ENCODE measurements at places on chromosomes 6 and 20.

- DNase-seq: no peak
These were observed 146.9 kb upstream of the PHACTR1 start for GRCh38 chr6:12569646-12570045.

GRCh38 chr6:126054258-126054702 is 67.9 kb downstream of the TRMT11 start:
- no peak for DNase-seq

DNA sequence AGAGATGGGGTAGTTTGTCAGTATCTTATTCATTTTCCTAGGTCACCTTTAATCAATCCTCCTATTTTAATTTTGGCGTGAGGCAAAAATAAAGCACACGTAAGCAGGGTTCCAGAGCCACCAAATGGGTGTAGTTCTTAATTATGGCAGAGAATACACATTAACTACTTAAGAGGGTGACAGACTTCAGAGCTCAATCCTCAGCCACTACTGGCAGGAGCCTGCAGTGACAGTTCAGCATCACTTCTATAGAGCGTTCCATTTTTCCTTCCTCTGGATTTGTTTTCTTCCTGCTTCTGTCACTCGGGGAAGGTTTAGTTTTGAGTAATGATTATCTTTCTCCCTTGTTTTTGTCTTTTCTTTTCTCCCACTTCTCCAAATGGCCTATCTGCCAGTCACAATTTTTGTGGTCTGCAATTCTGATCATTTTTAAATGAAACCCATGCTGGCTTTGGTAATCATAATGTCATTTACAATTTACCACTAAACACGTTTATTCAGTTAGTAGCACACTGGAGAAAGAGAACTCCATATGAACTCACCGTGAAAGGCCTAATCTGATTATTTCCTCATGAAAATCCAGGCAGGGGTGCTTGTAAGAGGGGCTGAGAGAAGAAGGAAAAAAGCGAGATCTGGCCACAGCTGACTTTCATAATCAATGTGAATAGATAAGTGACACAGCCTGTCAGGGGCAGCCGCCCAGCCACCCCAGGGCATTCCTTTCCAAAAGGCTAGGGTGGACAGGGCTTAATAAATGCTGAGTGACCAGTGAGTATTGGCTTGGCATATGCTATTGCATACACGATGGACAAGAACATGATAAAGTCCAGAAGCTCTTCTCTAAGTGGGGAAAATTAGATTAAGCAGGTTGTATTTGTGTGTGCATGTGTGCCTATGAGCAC is 412.1 kb downstream of the PKHD1 start:
- DNase-seq: no peak

DNA sequence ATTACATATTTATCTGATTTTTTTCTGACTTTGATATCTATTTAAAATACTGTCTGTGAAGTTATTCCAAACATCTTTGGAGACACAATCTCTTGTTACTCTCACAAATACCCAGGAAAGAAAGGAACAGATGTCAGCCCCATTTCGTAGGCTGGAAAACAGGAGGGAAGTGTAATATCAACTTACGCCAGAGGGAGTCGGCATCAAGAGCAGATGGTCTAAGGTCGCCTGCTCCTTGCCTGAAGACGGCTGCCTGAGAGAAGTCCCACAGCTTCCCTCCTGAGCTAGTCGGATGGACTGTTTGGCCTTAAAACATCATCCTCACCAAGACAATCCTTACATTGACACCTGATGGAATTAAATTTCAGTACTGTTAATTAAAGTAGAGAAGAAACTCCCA is 13.4 kb downstream of the CST7 start:
- DNase-seq: no peak

DNA sequence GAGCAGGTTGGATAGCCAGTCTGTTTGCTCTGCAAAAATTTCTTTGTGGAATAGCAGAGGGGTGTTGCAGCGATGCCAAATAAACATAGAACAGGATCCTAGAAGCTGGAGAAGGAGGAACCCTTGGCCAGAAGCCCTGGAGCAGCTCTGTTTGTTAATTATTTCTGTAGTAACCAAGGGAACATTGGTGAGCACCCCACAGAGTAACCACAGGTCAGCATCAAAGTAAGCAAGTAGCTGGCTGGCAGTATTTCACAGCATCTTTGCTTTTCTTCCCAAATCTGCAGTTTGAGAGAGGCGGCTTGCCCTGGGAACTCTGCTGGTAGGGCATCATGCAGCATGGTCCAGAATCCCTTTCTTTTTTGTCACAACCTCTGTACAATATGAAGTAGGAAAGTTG is 12.7 kb upstream of the APMAP start:
- no peak for DNase-seq

- DNase-seq: peak; percentile 14
These were observed 259.9 kb downstream of the TAF4 start for GRCh38 chr20:61805781-61806180.

GRCh38 chr20:49132995-49133478 is 55.1 kb downstream of the STAU1 start:
- no peak for DNase-seq

- peak; percentile 87 for DNase-seq
These were observed 28.3 kb upstream of the CSNK2A1 start for GRCh38 chr20:571754-572441.

- no peak for DNase-seq
These were observed 53.0 kb downstream of the FARS2 start for GRCh38 chr6:5314191-5314865.

DNA sequence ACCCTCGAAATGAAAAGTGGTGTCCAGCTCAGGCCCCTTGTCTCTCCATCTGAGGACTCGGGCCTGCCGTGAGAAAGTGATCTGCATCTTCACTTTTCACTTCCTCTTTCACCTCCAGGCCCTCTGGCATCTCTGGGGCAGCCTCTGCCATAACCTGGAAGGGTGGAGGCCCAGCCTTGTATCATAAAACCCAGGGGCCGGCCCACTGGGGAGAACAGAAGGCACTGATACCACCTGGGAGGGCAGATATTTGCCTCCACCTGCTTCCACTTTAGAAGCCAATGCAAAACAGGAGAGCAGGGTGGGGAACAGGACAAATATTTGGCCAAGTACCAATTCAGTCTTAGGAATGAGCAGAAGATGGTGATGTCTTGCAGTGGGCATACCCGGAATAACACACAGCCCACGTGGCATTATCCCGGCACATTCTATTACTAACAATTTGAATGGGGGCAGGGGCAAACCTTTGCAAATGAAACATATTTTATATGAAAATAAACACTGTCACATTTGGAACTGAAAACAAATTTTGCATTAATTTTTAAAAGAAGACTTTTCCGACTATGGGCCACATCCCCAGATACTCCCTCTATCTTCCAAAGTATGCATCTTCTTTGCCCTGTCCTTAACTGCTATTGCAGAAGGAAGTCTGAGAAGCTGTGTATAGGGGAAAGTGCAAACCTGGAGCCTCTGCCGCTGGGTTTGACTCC is 69.2 kb upstream of the TBC1D7 start:
- no peak for DNase-seq

DNA sequence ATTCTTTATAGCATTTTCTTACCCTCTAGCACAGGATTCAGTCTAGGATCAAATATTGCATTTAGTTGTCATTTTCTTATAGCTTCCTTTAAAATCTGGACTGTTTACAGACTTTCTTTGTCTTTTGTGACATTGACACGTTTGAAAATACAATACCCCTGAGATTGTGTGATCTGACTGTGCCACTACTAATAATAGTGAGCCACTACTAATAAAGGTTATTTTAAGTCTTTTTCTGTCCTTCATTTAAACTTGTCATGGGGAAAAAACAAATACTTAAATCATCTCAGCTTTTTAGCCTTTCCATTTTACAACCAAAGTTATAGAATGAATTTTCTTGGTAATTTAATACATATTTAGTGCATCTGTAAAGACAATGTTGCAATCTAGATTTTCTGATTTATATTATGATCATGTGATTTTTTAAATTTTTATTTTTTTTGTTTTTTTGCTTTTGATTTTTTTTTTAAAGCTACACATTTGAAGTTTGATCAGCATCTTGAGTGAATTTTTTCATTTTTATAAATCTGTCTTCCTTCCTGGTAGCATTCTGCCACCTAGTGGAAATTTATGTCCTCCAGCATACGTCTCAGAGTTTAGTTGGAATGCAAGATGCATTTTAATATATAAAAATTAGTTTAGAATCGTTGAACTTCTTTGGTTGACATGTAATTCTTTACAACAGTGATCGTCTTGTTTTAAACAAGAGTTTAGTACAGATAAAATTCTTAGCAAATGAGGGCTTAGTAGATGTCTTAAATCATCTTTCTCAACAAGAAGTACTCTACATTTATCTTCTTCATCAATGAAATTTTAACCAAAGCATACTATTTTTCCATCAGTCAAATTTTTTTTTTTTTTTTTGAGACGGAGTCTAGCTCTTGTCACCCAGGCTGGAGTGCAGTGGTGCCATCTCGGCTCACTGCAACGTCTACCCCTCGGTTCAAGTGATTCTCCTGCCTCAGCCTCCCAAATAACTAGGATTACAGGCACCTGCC is 119.4 kb downstream of the NCOA3 start:
- DNase-seq: no peak
